MCF 10A (cell line): ENCODE measurements at places on chromosomes 4 and X.

GRCh38 chrX:29419774-29420553 is 795.4 kb upstream of the MAGEB2 start:
- no peak for DNase-seq

DNA sequence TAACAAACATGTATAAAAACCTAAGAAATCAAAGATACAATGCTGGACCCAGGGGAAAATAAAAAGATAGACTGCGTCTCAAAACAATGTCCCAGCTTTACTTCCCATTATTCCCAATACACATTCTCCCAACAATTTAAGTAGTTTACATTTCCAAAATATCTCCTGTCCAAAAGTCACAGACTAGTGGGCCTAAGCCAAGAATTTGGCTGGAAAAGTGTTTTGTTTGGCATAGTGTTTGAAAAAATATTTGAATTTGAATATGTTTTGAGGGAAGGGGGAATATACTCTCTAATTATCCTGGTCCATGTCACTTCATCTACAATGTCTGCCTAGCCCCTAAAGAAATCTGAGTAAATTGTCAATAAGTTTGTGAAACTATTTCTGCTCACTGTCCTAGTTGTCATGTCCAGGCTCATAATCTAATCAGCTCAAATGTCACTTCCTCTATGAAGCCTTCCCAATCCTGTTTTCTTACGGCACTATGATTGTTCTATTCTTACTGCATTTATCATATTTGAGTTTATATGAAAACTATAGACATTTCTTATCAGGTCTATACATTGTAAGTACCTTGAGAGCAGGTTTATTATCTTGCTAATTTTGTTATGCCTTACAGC is 74.4 kb downstream of the SEC24D start:
- DNase-seq = no peak

GRCh38 chr4:59818656-59819055 is 1381.5 kb upstream of the ADGRL3 start:
- DNase-seq = peak; percentile 39

- DNase-seq = no peak
Observed at GRCh38 chrX:2620576-2620975, 70.5 kb upstream of the CD99 start.

DNA sequence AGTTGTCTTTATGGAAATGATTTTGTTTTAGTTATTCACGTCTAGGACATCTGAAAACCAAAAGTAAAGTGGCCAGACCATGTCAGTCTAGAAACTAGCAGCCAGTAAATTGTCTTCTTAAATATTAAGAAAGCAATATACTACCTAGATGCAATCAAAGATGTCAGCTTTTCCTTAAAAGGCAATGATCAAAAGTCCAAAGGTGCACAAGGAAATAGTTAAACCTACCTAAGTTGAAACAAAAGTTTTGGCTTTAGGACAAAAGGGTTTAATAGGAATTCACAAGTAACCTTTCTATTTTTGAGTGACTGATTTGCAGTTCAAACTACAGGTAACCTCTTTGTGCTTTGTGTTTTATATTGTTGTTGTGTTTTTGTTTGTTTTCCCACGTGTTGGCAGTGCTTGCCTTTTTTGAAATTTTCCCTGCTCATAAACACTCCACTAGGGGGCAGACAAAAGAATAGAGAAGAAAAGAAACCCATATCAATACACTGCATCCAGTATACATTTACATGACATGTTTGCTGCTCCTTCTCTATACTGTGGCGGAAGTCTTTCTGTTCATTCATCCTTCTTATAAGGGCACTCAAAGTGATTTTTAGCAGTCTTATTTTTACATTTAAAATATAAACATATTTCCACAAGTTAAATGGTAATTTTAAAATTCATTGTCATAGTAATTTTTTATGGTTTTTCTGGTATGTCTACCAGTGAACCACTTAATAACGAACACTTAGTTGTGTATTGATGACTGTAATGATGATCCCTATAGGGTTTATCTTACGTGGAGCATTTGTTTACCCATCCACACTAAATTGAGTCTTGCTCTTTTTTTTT is 62.7 kb downstream of the GAB1 start:
- peak; percentile 49 for DNase-seq

DNA sequence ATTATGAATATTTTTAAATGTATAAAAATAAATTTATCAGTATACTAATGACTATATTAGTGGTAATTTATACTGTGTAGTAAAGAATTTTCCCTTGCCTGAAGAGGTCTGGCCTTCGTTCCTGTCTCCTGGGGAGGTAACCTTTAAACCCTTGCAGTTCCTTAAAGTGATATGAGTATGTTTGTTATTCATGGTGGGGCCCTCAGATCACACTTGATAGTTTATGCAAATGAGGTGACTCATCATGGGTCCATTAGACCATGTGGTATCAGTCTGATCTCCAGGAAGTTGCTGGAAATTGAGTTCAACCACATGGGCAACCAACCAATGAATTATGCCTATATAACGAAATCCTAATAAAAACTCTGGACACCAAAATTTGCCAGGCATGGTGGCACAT is 904.1 kb downstream of the RPA4 start:
- DNase-seq = no peak

DNA sequence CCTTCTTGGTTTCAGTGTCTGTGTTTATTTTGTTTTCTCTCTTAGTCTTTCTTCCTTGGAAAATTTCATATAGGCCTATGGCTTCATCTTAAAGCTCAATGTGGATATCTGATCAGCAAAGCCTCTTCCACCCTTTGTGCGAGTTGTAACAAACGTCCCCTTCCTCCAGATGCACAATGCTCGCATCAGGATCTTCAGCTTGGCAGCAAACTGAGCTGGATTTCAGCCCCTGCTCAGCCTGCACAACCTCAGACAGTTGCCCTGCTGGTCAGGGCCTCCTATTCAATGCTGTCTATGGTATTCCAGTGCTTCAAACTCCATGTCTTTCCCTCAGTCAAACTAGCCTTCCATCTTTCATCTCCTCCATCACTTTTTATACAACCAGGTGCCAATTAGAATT is 309.4 kb downstream of the ARHGAP24 start:
- DNase-seq = no peak

- DNase-seq = peak; percentile 51
Observed at GRCh38 chr4:163048447-163048846, 118.2 kb downstream of the NAF1 start.

- DNase-seq = no peak
Observed at GRCh38 chr4:2786152-2786671, 6.7 kb upstream of the SH3BP2 start.

DNA sequence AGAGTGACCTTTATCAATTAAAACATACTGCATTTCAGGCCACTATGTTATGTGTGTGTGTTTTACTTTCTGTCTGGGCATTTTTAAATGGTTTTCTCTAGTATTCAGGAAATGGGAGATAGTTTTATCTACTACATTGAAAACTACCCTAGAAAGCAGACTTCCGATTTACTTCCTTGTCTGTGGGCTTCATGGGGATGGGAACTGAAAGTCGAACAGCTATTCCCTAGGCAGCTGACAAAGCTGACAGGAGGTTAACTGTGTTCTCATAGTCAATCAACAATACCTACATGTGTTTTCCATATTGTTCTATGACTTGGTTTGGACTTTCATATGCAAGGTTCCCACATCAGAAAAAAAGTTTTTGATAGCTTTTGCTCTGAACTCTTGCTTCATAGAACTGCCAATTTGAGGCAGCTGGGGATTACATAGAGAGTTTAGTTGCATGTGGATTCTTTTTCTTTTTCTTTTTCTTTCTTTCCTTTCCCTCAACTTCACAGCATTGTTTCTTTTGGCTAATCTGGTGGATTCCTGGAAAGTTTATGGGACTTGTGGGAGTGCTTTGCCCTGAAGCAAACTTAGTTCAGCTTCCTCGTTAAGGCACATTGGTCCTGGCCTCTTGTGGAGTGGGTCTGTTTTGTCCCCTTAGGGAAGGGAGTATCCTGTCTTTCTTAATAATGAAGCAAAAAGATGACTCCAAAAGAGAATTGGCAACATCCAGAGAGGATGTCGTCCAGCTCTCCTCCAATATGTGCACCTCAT is 327.1 kb upstream of the GIMD1 start:
- no peak for DNase-seq

- DNase-seq = no peak
Observed at GRCh38 chrX:77434962-77435361, 12.2 kb upstream of the FGF16 start.
